ENCODE measurements at places on chromosomes 13 and 19. TPM values are rescaled to one million over a fixed set of nuclear protein-coding genes. Genes with fewer than 3 reads are reported as not detected.

The IGFL3 gene
- not detected for total RNA-seq

The ZBTB32 gene
- total RNA-seq: 0.36 TPM

DNA sequence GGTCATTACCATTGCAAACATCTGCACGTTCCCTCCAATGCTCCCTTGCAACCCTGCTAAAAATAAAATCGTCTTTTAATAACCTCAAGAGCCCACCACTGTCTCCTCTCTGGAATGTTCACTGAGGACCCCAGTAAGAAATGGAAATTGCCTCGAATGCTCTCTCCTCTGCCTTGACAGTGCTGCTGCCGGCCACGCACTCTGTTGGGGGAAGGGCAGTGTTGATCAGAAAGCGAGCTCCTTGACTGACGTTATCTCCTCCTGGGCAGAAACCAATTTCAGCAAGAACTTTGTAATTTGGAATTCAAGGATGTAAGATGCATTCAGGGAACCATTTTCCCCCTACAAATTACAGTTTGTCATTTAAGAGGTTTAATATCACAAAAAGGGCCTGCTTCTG, 718.5 kb downstream of the UQCRFS1 start:
- no peak for DNase-seq
- H3K4me3 ChIP-seq: no peak overlapping the region
- no peak overlapping the region for H3K27ac ChIP-seq
- no peaks in the 10 kb centered on the region for H3K4me1 ChIP-seq
- H3K27me3 ChIP-seq: peaks cover 4% of the 10 kb centered on the region
- no peaks in the 10 kb centered on the region for H3K36me3 ChIP-seq

- peak overlapping the region; percentile 79 for H3K4me3 ChIP-seq
- peaks cover 12% of the 10 kb centered on the region for H3K4me1 ChIP-seq
- no peaks in the 10 kb centered on the region for H3K36me3 ChIP-seq
- no peak for DNase-seq
- H3K27ac ChIP-seq: peak overlapping the region; percentile 25
Measured at GRCh38 chr19:50433201-50434180, 799 bp downstream of the MYBPC2 start.

DNA sequence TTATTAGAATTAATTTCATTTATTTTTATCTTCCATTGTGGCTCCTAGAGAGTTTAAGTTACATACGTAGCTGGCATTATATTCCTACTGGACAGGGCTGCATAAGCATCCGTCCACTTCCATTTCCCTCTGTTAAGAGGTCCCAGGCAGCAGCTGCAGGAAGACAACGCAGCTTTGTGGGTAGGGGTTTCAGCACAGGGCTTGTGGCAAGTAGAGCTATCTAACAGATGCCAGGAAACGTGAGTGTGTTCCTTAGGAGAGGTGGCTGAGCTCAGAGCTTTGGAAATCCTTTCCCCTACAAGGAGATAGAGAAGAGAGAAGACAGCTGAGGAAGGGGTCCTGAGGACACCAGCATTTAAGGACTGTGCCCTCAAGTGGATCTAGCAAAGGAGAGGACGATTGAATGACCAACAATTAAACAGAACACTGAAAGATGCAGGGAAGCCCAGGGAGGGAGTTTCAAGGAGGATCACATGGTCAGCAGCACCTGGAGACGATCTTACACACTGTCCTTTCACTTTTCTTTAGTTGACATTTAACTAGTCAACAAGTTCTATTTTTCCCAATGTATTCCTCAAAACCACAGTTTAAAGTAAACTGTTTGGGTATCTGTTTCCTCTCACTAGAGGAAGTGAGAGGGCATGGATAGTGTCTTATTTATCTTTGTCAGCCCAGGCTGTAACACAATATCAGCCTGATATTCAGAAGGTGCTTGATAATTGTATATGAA, 2.3 kb upstream of the N4BP2L1 start:
- H3K27me3 ChIP-seq: no peaks in the 10 kb centered on the region
- DNase-seq: no peak
- peak overlapping the region; percentile 68 for H3K27ac ChIP-seq
- H3K4me3 ChIP-seq: no peak overlapping the region
- H3K4me1 ChIP-seq: peaks cover 33% of the 10 kb centered on the region

The ZNF208 gene
- 3.2 TPM for total RNA-seq

- H3K27me3 ChIP-seq: peaks cover 33% of the 10 kb centered on the region
- H3K27ac ChIP-seq: no peak overlapping the region
- peak overlapping the region; percentile 90 for H3K4me3 ChIP-seq
- DNase-seq: no peak
- H3K4me1 ChIP-seq: peaks cover 51% of the 10 kb centered on the region
- no peaks in the 10 kb centered on the region for H3K36me3 ChIP-seq
Measured at GRCh38 chr19:6533000-6533328, 2.1 kb downstream of the TNFSF9 start.

- peaks cover 1% of the 10 kb centered on the region for H3K27me3 ChIP-seq
- no peak for DNase-seq
- no peak overlapping the region for H3K4me3 ChIP-seq
- H3K4me1 ChIP-seq: no peaks in the 10 kb centered on the region
Measured at GRCh38 chr19:16814526-16815100, 14.6 kb upstream of the SIN3B start.

The C19orf38 gene
- 0.60 TPM for total RNA-seq

DNA sequence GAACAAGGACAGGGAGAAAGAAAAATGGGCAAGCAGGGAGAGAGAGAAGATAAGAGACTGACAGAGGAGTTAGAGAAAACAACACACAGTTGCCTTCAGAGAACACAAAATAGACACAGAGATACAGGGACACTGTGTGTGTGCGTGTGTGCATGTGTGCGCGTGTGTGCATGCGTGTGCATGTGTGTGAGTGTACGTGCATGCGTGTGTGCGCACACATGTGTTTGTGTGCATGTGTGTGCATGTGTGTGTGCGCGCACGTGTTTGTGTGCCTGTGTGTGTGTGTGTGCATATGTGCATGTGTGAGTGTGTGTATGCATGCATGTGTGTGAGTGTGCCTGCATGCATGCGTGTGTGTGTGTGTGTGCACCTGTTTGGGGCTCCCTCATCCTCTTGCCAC, 5.9 kb upstream of the PLAUR start:
- H3K36me3 ChIP-seq: no peaks in the 10 kb centered on the region
- H3K27me3 ChIP-seq: no peaks in the 10 kb centered on the region
- H3K4me3 ChIP-seq: no peak overlapping the region
- DNase-seq: no peak
- peaks cover 6% of the 10 kb centered on the region for H3K4me1 ChIP-seq

GRCh38 chr19:32646556-32646955, 28.4 kb downstream of the ANKRD27 start:
- peaks cover 21% of the 10 kb centered on the region for H3K36me3 ChIP-seq
- no peak overlapping the region for H3K4me3 ChIP-seq
- H3K27ac ChIP-seq: no peak overlapping the region

The CPB2 gene
- total RNA-seq: not detected

GRCh38 chr19:5563935-5564612, 3.7 kb downstream of the TINCR start:
- no peaks in the 10 kb centered on the region for H3K36me3 ChIP-seq
- H3K4me1 ChIP-seq: no peaks in the 10 kb centered on the region
- H3K27me3 ChIP-seq: peaks cover 16% of the 10 kb centered on the region
- DNase-seq: no peak
- H3K27ac ChIP-seq: no peak overlapping the region

- peaks cover under 1% of the 10 kb centered on the region for H3K36me3 ChIP-seq
- H3K4me1 ChIP-seq: peaks cover 5% of the 10 kb centered on the region
- no peak overlapping the region for H3K4me3 ChIP-seq
- H3K27me3 ChIP-seq: peaks cover 64% of the 10 kb centered on the region
Measured at GRCh38 chr19:45958769-45959516, 14.7 kb downstream of the NOVA2 start.

The MYH14 gene
- not detected for total RNA-seq

The RGL3 gene
- not detected for total RNA-seq

GRCh38 chr19:30791088-30791487, 418.9 kb downstream of the ZNF536 start:
- peaks cover 10% of the 10 kb centered on the region for H3K27me3 ChIP-seq
- DNase-seq: no peak
- no peaks in the 10 kb centered on the region for H3K36me3 ChIP-seq
- no peak overlapping the region for H3K4me3 ChIP-seq
- H3K27ac ChIP-seq: no peak overlapping the region
- no peaks in the 10 kb centered on the region for H3K4me1 ChIP-seq

GRCh38 chr19:50777830-50778303, 7.6 kb downstream of the GPR32 start:
- no peak overlapping the region for H3K27ac ChIP-seq
- peaks cover 57% of the 10 kb centered on the region for H3K27me3 ChIP-seq
- no peak overlapping the region for H3K4me3 ChIP-seq
- no peaks in the 10 kb centered on the region for H3K36me3 ChIP-seq
- DNase-seq: no peak
- H3K4me1 ChIP-seq: peaks cover 12% of the 10 kb centered on the region

DNA sequence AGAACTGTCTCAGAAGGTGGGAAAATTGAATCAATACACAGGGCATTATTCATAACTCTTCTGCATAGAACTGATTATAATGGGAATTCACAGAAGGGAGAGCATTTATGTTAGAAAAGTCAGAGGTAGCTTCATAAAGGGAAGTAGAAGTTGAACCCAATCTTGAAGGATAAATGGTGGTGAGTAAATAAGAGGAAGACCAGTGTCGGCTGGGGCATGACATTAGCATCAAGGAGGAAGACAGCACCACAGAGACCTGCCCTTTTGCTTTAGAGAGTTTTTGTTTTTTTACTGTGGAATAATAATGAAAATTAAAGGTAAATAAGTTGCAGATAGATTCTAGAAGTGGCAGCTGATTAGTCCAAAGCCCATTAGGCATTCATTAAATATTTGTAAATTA, 21.9 kb downstream of the CDC16 start:
- H3K4me3 ChIP-seq: no peak overlapping the region
- no peak for DNase-seq
- peaks cover 15% of the 10 kb centered on the region for H3K4me1 ChIP-seq
- H3K36me3 ChIP-seq: peaks cover 15% of the 10 kb centered on the region
- H3K27me3 ChIP-seq: no peaks in the 10 kb centered on the region

DNA sequence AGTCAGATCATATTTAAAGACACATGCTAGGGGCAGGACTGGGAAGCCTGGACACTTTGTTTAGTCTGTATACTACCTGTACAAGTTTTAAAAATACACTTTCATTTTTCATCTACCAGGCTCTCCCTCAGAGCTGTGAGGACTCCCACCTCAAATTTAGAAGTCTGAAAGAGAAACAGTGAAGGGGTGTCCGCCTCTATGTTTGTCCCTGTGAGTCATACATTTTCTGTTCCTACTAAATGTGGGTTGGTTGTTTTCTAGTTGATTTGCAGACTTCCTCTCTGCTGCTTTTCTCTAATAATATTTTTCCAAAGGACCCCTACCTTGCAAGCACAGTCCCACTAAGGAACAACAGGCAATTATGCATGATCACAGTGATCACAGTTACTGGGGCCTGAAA, 110.5 kb downstream of the ENOX1 start:
- no peaks in the 10 kb centered on the region for H3K4me1 ChIP-seq
- no peak overlapping the region for H3K4me3 ChIP-seq
- no peaks in the 10 kb centered on the region for H3K36me3 ChIP-seq
- peaks cover 3% of the 10 kb centered on the region for H3K27me3 ChIP-seq

DNA sequence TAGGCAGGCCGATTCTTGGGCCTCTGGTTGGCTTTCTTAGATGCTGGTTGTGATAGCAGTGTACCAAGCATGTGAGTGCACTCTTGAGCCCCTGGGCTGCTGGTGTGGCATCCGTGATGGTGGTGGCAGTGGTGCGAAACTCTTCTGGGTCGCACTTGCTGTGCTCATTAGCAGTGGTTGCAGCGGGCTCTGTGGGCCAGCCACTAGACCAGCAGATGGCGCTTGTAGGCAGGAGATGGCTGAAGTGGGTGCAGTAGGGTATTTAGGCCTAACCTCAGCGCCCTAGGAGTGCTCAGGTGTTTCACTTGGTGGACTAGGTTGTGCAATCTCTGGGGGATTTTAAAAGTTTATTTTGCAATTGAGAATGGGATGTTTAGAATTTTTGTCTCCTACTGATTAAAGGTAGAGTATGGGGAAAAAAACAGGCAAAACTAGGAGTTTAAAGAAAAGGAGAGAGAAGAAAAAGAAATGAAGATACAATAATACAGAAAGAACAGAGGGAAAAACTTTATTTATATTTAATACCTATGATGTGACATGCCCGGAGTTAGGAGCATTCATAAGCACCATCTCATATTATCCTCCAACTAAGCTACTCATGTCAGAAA, 4.3 kb upstream of the ZNF17 start:
- H3K4me1 ChIP-seq: peaks cover 14% of the 10 kb centered on the region
- H3K27ac ChIP-seq: no peak overlapping the region
- H3K4me3 ChIP-seq: no peak overlapping the region

DNA sequence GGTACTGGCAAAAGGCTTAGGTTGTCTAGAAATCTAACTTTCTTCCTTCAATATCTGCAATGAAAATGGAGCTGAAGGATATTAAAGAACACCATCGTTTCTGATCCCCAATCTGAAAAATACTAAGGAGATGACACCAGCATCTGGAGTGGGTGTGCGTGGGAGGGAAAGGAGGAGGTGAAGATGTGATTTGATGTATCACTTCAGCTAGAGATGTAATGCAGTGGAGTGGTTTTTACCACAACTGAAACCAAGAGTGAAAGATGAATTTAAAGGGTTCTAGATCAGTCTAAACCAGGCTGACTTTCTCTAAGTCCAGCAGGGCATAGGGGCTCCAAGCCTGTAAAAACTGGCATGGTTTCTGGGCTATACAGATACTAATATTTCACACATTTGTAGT, 148.4 kb downstream of the AKAP11 start:
- DNase-seq: no peak
- H3K27ac ChIP-seq: no peak overlapping the region
- no peak overlapping the region for H3K4me3 ChIP-seq
- peaks cover 2% of the 10 kb centered on the region for H3K4me1 ChIP-seq
- H3K27me3 ChIP-seq: no peaks in the 10 kb centered on the region
